ENCODE measurements at places on chromosomes 12 and 14. TPM values are rescaled to one million over a fixed set of nuclear protein-coding genes. Genes with fewer than 3 reads are reported as not detected.
A peak's percentile ranks its signal among the peaks of the same experiment; 100 is the strongest.

DNA sequence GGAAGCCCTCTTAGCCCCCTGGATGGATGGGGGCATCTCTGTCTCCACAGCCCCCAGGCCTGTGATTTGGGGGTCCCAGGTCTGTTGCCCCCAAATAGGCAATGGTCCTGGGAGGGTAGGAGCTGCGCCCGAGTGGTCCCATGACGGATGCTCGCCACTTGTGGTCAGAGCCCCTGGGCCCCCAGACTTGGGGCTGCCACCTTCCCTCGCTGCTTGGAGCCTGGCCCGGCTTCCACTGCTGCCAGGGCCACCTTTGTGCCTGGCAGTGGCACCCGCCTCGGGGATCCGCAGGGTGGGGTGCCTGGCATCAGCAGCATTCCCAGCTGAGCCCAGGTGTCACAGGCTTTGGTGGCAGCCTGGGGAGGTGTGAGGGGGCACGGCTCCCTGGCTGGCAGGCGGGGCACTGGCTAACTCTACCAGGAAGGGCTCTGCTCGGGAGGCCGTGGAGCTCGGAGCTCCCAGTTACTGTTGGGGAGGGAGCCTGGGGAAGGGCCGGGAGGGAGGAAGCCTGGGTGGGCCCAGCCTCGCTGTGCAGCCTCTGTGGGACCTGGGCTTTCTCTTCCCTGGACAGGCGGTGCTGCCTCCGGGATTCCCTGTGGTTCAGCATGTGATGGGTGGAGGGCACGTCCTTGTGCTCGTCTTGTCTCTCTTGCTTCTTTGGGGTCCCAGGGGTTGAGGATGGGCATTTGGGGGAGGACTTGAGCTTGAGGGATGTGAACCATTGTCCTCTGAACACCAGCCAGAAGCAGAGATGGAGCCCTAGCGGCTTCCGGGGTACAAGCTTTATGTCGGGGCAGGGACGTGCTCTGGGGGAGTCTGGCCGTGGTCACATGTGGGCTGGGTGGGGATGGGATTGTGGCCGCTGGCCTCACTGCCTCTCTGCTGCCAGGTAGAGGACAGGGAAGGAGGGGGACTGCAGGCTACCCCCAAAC lies 5.4 kb downstream of the KIF26A start:
- no peak overlapping the region for H3K4me3 ChIP-seq
- DNase-seq, result peak; percentile 44
- peaks cover 1% of the 10 kb centered on the region for H3K4me1 ChIP-seq
- H3K27ac ChIP-seq, result no peak overlapping the region

- DNase-seq, result no peak
- no peak overlapping the region for H3K27ac ChIP-seq
- H3K4me3 ChIP-seq, result no peak overlapping the region
- no peaks in the 10 kb centered on the region for H3K27me3 ChIP-seq
- H3K36me3 ChIP-seq, result no peaks in the 10 kb centered on the region
Observed at GRCh38 chr14:73749706-73750530, 35.7 kb upstream of the PNMA1 start.

- no peak overlapping the region for H3K27ac ChIP-seq
- H3K36me3 ChIP-seq, result no peaks in the 10 kb centered on the region
- no peak for DNase-seq
- no peaks in the 10 kb centered on the region for H3K27me3 ChIP-seq
- no peaks in the 10 kb centered on the region for H3K4me1 ChIP-seq
Observed at GRCh38 chr14:49924852-49925251, 32.0 kb downstream of the ARF6 start.

DNA sequence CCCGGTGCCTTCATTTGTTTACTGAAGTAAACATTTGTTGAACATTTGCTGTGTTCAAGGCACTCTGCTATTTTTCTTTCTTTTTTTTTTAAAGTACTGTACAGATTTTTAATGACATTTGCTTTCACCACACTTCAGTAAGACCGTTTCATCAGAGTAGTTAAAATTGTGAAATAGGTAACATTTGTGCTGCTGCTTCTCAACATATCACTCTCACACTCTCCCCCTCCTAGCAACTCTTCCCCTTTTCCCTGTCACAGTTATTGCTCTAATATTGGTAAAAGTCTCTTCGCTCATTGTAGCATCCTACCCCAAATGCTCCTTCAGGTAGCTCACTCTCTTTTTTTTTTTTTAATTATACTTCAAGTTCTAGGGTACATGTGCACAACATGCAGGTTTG lies 49.6 kb downstream of the SRGAP1 start:
- peaks cover 17% of the 10 kb centered on the region for H3K4me1 ChIP-seq
- no peaks in the 10 kb centered on the region for H3K27me3 ChIP-seq
- H3K27ac ChIP-seq, result no peak overlapping the region
- DNase-seq, result no peak

DNA sequence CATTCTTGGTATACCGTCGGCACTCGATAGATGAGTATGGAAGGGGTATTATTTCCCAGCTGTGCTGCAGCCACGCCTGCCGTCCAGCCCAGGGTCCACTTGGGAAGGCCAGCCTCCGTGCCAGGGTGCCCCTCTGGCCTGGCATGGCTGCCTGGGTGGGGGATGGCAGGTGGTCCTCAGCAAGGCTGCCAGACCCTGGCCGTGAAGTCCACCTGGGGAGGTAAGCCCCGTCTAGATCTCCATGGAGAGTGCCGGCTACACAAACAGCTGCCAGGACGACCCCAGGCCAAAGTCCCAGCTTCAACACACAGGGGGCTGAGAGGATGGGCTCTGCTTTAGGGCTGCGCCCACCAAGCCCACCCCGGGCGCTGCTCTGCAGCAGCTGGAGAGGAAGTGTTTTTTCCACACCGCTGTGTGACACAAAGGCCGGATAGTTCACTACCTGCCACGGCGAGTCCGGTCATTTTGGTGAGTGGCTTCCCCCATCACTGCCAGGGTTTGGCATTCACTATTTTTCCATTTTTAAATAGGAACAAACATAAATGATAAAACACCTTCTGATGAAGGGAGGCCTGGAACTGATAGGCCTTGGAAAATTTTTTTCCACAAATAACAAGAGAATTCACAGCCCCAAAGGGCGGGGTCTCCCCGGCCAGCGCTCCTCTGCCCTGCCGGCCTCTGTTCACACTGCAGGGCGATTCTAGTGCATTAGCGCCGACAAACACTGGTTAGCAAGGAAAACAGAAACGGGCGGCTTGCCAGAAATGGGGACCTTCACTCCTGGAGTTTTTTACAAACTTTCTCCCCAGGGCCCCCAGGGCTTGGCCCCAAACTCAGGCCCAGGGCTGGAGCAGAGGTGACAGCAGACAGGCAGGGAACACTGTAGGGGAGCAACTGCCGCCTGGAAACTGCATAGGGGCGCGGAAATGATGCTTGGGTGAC lies 161.5 kb downstream of the CALM1 start:
- peaks cover 5% of the 10 kb centered on the region for H3K4me1 ChIP-seq
- no peaks in the 10 kb centered on the region for H3K36me3 ChIP-seq
- no peak overlapping the region for H3K4me3 ChIP-seq
- no peak overlapping the region for H3K27ac ChIP-seq
- no peaks in the 10 kb centered on the region for H3K27me3 ChIP-seq

DNA sequence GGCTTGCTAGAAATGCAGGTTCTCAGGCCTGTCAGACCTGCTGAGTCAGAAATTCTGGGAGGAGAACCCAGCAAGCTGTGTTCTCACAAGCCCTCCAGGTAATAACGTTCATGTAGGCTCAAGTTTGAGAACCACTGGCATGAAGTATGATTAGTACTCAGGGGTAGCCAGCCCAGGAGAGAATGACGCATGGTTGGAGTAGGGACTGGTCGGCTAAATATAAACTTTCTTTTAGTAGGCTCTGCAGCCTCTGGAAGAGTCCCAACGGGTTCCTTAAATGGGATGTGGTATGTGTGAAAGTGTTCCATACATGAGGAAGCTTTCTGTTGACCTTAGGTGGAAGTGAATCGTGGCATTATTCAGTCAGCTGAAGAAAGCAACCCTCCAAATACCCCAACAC lies 209.3 kb downstream of the SLC41A2 start:
- no peak overlapping the region for H3K4me3 ChIP-seq
- no peak for DNase-seq
- no peaks in the 10 kb centered on the region for H3K4me1 ChIP-seq
- H3K36me3 ChIP-seq, result no peaks in the 10 kb centered on the region
- H3K27ac ChIP-seq, result no peak overlapping the region

DNA sequence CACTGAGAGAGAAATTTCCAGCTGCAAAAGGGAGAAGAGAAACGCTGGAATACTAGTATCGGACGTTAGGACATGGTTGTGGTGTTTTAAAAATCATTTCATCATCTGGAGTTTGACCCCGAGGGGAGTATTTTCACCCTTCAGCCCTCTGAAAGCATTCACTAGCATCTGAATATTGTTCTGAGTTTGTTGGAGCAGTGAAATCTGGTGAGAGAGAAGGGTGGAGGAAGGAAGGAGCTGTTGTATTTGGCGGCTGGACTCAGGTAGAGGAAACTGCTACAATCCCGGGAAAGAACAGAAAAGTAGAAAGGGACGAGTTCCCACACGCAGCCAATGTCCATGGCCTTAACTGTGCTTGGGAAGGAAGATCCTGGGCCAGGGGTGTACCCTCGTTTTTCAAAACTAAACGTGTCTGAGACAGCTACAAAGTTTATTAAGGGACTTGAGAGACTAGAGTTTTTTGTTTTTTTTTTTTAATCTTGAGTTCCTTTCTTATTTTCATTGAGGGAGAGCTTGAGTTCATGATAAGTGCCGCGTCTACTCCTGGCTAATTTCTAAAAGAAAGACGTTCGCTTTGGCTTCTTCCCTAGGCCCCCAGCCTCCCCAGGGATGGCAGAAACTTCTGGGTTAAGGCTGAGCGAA lies 896 bp upstream of the CDKN1B start:
- H3K4me3 ChIP-seq, result peak overlapping the region; percentile 99
- H3K36me3 ChIP-seq, result no peaks in the 10 kb centered on the region
- H3K27ac ChIP-seq, result peak overlapping the region; percentile 98
- no peaks in the 10 kb centered on the region for H3K27me3 ChIP-seq

- no peaks in the 10 kb centered on the region for H3K27me3 ChIP-seq
- peaks cover 5% of the 10 kb centered on the region for H3K36me3 ChIP-seq
- H3K4me3 ChIP-seq, result peak overlapping the region; percentile 98
- H3K4me1 ChIP-seq, result peaks cover 29% of the 10 kb centered on the region
- no peak for DNase-seq
- H3K27ac ChIP-seq, result no peak overlapping the region
Observed at GRCh38 chr12:121295116-121295745, 1.3 kb downstream of the CAMKK2 start.

DNA sequence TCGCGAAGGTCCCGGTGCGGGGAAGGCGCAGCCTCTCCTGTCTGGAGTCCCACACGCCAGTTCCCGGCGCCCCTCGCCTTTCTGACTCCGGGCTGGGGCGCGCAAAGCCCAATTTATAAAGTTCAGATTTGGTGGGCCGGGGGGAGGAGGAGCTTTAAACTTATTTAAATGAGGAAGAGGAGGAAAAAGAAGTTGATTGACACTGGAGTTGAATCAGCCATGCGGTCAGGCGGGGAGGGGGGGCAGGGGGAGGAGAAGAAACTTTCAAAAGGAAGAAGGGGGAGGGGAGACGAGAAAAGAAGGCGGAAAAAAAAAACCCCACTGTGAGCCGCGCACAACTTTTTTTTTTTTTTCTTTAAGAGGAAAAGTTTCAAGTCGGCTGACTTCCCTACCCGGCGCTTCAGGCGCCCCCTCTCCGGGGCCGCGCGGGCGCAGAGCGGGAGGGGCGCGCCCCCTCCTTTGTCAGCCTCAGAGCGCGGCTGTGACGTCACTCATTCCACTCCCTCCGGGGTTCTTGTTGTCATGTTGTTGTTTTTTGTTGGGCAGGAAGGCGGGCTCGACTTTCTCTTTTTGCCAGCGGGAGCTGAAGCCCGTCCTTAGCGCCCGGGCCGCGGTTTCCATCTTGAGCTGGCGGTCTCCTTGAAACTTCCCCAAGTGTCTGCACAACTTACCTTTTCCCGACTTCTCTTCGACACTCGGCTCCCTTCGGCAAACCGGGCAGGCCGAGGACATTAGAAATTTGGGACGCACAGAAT lies at the start of gene ZFP36L1:
Gene ZFP36L1 (minus strand): TSS at position 89 of the 755 bp plus-strand sequence. CDS start 129 bp downstream, outside the sequence.
- peak; percentile 96 for DNase-seq
- H3K4me1 ChIP-seq, result peaks cover 41% of the 10 kb centered on the region
- H3K4me3 ChIP-seq, result peak within 1 kb of the TSS; percentile 92
- peak within 1 kb of the TSS; percentile 100 for H3K27ac ChIP-seq
- H3K27me3 ChIP-seq, result no peaks in the 10 kb centered on the region

DNA sequence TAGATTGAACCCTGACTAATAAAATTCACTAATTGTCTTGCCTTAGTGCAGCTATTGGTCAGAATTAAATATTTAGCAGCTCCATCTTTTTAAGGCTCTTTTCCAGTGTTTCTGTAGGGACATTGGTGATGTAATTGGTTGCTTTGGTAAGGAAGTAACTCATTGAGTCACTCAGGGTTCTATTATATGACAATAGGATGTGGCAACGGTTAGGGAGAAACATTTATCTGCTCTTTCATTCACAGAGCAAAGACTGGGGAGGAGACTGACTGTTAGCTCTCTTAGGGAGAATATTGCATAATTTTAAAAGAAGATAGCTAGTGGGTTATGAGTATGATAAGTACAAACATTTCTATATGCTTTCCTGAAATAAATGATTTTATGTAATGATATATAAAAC lies 616.5 kb downstream of the TRHDE start:
- H3K4me1 ChIP-seq, result no peaks in the 10 kb centered on the region
- no peak for DNase-seq
- H3K4me3 ChIP-seq, result no peak overlapping the region
- H3K27me3 ChIP-seq, result no peaks in the 10 kb centered on the region

DNA sequence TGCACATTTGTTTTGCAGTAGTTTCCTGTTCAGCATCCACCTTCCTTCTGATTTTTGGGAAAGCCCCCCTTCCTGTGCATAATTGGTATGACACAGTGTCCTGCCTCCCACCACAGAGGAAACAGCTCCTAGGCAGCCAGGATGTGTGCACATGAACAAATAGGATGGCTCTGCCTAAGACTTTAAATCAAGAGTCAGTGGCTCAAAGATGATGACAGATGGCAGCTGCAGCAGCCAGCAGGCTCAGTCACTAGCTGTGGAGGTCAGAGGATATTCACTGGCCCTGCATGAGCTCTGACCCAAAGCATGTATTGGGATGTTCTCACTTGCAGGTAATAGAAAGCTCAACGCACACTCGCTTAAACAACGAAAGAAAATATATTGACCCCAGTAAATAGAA lies 90.3 kb downstream of the KCNK10 start:
- no peak overlapping the region for H3K27ac ChIP-seq
- no peak for DNase-seq
- no peak overlapping the region for H3K4me3 ChIP-seq
- H3K4me1 ChIP-seq, result no peaks in the 10 kb centered on the region
- H3K27me3 ChIP-seq, result no peaks in the 10 kb centered on the region

GRCh38 chr14:64877846-64878245 lies 1.9 kb downstream of the SPTB start:
- H3K4me1 ChIP-seq, result peaks cover 15% of the 10 kb centered on the region
- H3K27me3 ChIP-seq, result peaks cover 18% of the 10 kb centered on the region
- no peaks in the 10 kb centered on the region for H3K36me3 ChIP-seq
- H3K27ac ChIP-seq, result no peak overlapping the region
- no peak overlapping the region for H3K4me3 ChIP-seq

The ANKRD9 gene
- 73.3 TPM for total RNA-seq

The ST8SIA1 gene
- total RNA-seq, result 20.4 TPM

The HOXC11 gene
- not detected for total RNA-seq

The SVOP gene
- 1.00 TPM for total RNA-seq

The CPSF2 gene
- 33.0 TPM for total RNA-seq

Measured in adrenal gland (tissue), 19 donors.